ENCODE measurements at places on chromosomes 6 and 20.

DNA sequence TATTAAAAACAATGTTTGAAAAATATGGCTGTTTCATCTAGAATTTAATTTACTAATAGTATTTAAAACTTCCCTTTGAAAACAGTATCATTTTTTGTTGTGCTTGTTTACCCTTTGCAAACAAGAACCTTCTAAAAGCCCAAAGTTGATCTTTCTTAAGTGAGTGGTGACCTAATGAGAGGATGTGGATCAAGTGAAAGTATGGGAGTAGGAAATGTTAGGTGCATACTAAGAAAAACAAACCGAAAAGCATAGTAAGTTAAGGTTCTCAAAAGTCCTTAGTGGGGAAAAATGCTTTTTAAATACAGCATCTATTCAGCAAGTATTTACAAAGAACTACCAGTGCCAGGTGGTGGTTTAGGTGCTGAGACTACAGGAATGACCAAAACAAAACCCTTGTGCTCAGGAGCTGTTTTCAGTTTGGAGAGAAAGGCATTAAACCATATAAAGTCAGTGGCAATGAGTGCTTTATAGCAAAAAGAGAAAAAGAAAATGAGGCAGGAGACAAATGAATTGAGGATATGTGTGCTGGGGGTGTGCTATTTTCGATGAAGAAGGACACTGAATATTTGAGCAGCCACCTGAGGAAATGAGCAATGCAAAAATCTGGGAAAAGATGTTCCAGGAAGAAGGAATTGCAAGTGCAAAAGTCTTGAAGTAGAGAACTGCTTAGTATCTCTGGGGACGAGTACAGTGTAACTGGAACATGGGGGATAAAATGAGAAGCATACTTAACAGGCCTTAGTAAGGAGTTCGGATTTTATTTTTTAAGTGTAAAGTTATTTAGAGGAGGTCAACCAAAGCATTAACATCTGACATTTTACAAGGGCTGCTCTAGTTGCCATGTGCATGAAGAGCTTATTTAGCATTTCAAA is 24.0 kb downstream of the RNF146 start:
- no peak for DNase-seq

DNA sequence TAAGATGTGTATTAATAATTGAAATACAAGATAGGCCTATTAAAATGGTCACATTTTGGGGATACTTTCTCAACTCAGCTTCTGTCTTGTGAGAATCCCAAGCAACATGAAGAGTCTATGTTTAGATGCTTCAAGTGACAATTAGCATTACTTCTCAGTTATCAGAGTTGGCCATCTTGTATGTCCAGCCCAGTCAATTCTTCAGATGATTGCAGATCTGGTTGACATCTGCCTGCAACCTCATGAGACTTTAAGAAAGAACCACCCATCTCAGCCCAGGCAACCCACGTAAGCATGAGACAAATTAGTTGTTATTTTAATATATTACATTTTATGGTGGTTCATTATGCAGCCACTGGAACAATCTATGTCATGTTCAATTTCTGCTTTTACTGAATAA is 256.5 kb downstream of the TENT5A start:
- no peak for DNase-seq

DNA sequence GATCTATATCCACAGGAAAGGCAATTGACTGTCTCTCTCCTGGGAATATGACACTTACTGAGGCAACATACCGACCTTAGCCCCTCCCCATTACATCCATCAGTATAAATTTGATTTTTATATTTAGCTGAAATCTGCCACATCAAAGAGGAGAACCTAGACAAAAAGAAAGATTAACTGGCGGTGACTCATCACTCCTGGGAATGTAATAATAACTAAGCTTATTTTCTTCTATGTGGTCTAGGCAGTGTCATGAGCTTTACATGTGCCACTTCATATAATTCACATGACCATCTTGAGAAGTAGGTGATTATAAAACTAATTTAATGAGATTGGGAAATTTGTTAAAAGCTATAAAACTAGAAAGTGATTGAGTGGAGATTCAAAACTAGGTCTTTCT is 520.0 kb upstream of the HS3ST5 start:
- no peak for DNase-seq

DNA sequence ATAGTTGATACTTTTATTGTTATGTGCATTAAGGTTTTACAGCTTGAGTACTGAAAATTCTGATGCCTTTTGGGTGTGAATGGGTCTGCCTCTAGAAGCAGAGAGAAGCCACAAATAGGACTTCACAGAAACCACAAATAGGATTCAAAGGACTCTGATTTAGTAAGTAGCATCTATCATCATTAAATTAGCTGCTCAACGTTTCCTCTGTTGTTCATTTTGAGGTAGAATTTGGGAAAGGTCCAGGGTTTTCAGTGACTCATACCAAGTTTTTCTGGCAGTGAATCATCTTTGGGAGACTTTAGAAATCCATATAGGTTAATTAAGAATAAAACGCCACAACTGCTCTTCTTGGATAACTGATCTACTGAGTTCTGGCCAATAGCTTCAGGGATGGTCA is 105.1 kb downstream of the PHF3 start:
- DNase-seq = no peak

DNA sequence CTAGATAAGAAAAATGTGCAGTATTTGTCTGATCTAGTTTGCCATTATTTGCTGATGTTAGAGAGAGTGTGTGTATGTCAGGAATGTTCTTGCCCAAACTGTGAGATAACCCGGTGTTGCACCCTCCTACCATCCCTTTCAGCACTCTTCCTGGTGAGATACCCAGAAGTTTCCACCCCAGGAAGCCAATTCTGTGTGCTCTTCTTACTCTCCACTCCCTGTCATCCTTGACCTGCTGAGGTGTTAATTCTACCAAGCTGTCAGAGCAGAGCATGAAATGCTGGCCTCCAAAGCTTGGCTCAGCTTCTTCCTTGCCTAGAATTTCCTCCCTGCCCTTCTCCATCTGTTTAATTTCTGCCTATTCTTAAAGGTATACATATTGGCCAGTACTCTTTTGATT is 237.3 kb upstream of the CNR1 start:
- no peak for DNase-seq
